C1 segment of cervical spinal cord (tissue), 14 donors: ENCODE measurements at places on chromosomes 3 and 15.

GRCh38 chr15:47908950-47909670 is 191.8 kb downstream of the SEMA6D start:
- DNase-seq = no peak

DNA sequence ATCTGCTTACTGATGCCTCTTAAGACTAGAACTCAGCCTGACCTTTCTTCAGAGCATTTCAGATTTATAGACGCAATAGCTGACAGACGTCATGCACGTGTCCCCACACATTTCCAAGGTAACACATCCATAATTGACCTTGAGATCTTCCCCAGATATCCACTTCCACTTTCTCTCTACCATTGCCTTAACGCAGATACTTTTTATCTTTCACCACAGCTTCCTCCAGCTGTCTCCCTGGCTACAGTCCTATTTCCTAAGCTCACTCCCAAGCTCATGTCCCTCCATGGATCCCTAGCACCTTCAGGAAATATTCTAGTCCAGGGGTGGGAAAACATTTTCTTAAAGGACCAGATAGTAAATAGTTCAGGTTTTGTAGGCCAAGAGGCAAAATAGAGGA is 173.0 kb upstream of the MITF start:
- no peak for DNase-seq

GRCh38 chr3:15440891-15441290 is 13.5 kb downstream of the EAF1 start:
- no peak for DNase-seq

DNA sequence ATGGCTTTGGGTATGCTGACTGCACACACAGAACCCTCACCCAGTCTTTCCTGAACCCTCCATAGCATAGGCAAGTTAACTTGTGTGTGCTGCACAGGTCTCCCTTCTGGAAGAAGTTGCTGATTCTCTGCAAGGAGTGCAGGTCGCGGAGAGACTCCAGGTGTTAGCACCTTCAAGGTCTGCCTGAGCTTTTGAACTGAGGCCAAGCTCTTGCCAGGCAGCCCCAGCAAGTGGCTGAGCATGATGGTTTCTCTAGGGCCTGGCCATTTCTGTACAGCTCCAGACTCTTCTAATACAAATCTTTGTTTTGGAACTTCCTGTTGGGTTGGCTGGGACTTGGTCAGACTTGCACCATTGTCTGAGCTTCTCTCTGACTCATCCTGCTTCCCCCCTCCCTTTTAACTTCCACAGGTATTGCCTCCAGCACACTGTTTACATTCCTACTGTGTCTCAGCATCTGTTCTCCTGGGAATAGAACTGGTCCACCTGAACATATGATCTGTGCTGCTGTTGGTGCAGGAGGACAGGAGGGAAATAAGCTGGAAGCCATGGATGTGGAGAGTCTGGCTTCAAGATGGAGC is 53.3 kb downstream of the KY start:
- no peak for DNase-seq

GRCh38 chr15:41512512-41512939 is 1.1 kb downstream of the LTK start:
- no peak for DNase-seq

- no peak for DNase-seq
Observed at GRCh38 chr3:148464246-148464645, 233.5 kb upstream of the AGTR1 start.

- DNase-seq = no peak
Observed at GRCh38 chr3:159607856-159608255, 380.8 kb upstream of the IL12A start.

DNA sequence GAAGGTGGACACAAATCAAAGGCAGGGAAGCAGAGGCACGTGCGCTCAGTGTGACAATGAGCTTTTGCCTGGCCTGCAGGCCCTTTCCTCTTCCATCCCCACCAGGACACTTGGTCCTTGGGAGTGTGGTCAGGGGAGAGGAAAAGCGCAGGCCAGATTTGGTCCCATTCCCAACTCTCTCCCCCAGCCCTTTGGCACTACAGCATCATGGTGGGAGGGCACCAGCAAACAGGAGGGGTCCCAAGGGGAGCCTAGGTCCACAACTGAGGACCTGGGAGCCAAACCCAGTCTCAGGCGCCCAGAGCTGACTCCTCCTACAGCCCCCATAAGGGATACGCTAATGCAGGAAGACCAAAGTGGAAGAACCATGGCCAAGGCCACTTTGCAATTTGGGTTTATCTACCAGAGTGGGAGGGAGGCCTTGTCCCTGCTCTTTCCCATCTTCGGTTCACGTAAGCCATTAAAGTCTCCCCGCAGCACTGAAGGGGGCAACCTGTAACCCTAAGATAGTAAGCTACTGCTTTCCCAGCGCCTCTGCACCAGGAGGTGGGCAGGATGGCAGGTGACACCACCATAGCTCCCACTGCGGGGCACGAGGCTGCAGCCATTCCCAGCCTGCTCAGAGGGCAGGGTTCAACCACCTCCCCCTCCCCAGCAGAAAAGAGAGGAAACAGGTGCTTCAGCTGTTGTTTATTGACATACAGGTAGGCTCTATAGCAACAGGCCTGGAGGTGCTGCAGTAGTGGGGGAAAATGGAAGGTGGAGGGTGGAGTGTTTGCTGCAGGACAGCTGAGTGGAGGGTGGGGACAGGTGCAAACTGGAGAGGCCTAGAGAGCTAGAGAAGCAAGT is 993 bp upstream of the GRAMD2A start:
- no peak for DNase-seq

DNA sequence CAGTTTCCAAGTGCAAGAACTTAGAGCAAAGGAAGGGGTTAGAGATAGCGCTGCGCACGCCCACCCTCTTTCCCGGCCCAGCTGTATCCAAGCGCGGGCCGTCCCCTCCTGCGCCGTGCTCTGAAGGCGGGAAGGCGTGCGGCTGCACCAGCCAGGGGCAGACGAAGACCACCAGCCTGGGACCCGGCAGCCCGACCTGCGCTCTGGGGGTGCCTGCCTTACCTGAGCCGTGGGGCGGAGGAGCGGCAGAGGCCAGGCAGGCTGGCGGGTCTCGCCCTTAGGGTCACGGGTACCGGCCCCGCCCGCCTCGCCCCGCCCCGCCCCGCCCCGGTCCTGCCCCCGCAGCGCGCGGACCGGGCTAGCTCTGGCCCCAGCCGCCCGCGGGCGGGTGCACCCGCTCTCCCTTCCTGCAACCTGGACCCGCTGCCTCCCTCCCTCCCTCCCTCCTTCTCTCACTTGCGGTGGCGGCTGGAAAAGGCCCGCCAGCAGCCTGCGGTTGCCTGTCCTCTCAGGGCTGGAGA is at the start of gene WDR72:
Gene WDR72 (minus strand): TSS at position 253 of the 521 bp plus-strand sequence. CDS start 26,514 bp downstream, outside the sequence.
- DNase-seq = no peak

- DNase-seq = no peak
Observed at GRCh38 chr15:41480396-41481140, 13.1 kb upstream of the ITPKA start.

DNA sequence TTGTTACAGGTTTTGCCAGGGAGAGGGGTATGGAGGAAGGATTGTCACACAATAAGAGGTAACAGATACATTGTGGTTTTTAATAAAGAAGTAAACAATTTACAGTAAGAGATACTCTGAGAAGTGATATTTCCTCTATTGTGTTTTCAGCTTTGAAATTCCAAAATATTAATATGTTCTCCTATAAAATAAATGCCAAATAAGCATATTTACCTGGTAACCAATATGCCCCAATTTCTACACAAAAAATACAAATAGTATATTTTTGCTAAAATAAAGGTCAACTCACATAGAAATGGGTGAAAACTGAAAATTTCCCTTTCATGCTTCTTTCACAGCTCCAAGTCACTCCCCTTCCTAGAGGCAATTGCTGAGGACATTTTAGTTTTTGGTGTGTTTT is 437.4 kb upstream of the UBE2E2 start:
- no peak for DNase-seq

DNA sequence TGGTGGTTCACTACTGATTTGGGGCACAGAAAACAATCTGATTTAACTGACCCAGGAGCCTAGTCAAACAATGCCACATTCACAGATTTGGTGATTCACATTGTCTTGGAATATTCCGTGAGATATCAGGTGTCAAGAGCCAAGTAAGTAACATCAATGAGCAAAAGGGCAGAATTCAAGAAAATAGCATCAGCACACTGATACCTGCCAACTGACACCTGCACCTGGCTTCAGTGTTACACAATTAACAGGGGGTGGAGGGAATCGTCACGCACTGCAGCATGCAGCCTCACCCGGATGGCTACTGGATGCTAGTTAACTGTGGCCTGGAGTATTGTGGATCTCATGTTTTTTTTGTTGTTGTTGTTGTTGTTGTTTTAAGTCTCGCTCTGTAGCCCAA is 17.6 kb downstream of the CCNL1 start:
- DNase-seq = no peak

- no peak for DNase-seq
Observed at GRCh38 chr3:69864141-69864540, 124.9 kb downstream of the MITF start.
